ENCODE measurements at places on chromosomes 3 and 15. TPM values are rescaled to one million over a fixed set of nuclear protein-coding genes. Genes with fewer than 3 reads are reported as not detected.

The GOLGA8G gene
- not detected for total RNA-seq

DNA sequence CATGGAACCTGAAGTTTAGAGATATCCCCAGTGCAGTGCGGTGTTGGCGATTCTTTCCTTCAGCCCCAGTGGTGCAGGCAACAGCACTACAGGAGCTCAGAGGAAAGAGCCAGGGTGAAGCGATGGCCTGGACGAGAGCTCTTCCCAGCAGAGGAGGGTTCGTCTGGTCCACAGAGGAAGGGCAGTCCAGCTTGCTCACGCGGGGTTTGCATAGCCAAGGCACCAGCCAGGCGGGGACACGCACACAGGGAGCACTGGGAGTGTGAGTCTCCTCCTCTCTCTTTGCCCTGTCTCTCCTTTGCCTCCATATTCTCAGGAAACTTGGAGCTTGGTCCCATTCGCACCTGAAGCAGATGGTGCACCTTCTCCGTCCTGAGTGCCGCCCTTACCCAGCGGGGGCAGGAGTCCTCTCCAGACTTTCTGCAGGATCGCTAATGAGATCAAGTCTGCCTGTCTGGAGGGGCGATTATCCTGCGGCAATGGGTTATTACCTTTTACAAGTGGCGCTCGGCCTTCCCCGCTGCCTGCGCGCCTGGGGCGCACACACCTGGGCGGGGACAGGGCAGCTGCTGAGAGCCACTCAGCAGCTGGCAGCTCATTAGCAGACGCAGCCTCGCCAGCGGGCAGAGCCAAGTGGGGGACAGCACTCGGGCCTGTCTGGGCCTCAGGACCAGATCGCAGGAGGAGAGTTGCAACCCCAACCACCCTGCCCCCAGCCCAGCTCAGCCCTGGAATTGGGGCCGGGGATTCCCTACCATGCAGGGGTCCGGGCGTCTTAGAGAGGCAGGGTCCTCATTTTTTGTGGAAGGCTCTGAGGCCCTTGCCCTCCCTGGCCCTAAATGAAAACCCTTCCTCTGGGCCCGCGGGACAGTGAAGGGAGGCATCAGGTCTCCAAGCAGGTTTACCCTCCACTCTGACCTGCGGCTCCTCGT, 119.0 kb upstream of the MEF2A start:
- no peak for DNase-seq

DNA sequence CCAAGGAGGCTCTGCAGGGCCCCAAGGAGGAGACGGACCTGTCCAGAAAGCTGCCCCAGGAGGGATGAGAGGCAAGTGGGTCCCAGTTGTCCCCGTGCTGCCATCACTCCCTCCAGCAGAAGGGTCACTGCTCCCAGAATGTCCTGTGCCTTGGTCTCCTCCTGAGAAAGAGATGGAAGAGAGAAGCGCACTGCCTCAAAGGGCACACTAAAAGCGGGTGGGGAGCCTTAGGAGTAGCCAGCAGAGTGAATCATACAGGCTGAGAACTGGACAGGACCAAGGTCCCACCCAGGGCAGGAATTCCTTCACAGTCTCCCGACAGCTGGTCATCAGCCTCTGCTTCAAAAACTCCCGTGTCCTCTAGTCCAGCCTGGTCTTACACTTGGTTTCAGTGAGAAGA, 4.6 kb downstream of the THPO start:
- no peak for DNase-seq

GRCh38 chr3:120428924-120429323, 21.9 kb downstream of the FSTL1 start:
- DNase-seq = no peak
